ENCODE measurements at places on chromosomes 5 and 9. TPM values are rescaled to one million over a fixed set of nuclear protein-coding genes. Genes with fewer than 3 reads are reported as not detected.

DNA sequence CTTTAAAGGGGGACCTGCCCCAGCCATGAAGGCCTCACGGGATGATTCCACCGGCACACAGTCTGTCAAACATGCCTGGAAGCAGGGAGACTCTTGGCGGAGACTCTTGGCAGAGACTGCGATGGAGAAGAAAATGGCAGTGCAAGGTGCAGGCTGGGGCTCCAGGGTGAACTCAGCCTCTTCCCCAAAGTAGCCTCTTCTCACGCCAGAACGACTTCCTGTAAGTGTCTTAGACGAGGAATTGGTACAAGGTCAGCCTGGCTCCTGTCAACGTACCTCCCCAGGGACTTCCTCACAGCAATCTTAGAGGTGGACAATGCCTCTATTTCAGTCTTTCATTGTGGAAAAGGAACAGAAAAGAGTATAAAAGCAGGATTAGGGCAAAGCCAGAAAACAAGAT, 109.3 kb downstream of the UGCG start:
- H3K4me1 ChIP-seq: peaks cover 36% of the 10 kb centered on the region
- H3K36me3 ChIP-seq: no peaks in the 10 kb centered on the region

Gene IFNK
- not detected for total RNA-seq

DNA sequence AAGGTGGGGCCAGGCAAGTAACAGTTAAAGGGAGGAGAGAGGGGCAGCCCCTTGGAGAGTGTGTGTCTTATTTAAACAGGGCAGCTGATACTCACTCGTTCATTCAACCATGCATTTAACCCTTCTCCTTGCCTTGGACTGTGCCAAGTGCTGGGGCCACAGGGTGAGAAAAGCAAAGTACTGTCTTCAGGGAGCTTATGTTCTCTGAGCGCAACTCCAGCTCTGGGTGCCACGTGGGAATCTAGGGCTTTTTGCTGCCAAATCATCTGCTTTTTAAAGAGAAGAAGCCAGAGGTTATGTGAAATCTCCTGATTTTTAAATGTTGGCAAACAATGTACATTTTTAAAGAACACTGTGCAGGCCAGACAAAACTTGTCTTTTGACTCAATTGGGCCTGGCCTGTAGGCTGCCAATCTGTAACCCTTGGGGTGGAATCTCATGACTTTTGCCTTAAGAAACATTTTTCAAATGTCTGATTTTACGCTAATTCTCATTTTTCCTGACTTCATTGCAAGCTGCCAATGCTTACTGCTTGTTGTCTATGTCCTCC, 157.8 kb downstream of the NTRK2 start:
- no peaks in the 10 kb centered on the region for H3K27me3 ChIP-seq
- no peaks in the 10 kb centered on the region for H3K36me3 ChIP-seq
- H3K4me1 ChIP-seq: no peaks in the 10 kb centered on the region
- no peak overlapping the region for H3K27ac ChIP-seq
- no peak for DNase-seq

- DNase-seq: no peak
- no peaks in the 10 kb centered on the region for H3K4me1 ChIP-seq
- H3K27me3 ChIP-seq: no peaks in the 10 kb centered on the region
- H3K4me3 ChIP-seq: no peak overlapping the region
- H3K27ac ChIP-seq: no peak overlapping the region
These were observed 226.1 kb downstream of the SLIT3 start for GRCh38 chr5:169074839-169075238.

Gene MEF2C
- 4.5 TPM for total RNA-seq
